ENCODE measurements at places on chromosomes 4 and X.

GRCh38 chrX:110791071-110791470, 4.5 kb downstream of the CHRDL1 start:
- DNase-seq = no peak

- DNase-seq = no peak
These were observed 28.9 kb downstream of the CASP3 start for GRCh38 chr4:184620212-184620867.

DNA sequence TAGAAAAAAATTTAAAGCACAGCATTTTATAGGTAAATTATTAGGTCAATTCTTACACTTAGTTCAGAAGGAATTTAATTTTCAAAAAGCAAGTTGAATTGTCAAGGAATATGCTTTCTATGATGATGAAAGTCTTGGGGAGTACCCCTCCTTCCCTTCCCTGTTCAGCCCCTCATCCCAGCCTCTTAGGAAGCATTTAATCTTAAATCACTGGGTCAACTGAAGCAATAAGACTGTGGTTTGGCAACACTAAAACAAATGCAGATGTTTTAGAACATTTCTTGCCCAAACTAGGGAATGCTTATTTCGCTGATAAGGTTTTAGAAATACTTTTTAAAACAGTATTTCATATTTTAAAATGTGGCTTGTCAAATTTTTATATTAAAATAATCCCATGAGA, 19.1 kb upstream of the ARSJ start:
- DNase-seq = no peak

DNA sequence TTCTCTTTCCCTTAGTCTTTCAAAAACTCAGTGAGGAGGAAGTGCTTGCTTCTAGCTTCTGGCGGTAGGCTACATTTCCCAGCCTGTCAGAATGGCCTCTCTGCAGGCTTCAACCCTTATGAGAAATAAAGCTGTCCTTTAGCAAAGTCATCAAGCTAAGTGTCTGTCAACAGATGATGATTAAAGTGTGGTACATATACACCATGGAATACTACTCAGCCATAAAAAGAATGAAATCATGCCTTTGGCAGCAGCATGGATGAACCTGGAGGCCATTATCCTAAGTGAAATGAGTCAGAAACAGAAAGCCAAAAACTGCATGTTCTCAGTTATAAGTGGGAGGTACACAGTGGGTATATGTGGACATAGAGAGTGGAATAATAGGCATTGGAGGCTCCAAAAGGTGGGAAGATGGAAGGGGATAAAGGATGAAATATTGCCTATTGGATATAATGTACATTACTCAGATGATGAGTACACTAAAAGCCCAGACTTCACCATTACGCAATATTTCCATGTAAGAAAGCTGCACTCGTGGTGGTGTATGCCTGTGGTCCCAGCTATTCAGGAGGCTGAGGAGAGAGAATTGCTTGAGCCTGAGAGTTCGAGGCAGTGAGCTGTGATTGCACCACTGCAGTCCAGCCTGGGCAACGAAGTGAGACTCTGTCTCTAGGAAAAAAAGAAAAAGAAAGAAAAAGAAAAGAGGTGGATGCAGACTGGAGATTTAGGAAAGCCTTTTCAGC, 7.9 kb downstream of the TRIM2 start:
- no peak for DNase-seq

DNA sequence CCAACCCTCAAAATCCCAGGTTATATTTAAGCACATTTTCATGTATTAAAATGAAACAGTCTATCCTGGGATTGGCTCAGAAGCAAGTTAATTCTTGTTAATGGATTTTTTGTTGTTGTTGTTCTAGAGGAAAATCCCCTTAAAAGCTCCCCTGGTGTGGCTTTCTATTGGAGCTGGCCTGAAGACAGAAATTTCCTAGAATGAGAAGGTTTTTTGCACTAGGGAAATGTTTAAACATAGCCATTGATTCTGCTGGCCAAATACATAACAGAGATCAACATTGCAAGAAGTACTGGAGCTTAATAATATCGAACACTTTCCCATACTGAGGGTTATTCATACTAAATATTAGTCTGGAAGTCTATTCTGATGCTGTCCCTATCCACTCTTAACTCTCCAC, 148.8 kb upstream of the PCDH18 start:
- DNase-seq = no peak

- DNase-seq = no peak
These were observed 156.2 kb downstream of the GABRB1 start for GRCh38 chr4:47187608-47188007.

DNA sequence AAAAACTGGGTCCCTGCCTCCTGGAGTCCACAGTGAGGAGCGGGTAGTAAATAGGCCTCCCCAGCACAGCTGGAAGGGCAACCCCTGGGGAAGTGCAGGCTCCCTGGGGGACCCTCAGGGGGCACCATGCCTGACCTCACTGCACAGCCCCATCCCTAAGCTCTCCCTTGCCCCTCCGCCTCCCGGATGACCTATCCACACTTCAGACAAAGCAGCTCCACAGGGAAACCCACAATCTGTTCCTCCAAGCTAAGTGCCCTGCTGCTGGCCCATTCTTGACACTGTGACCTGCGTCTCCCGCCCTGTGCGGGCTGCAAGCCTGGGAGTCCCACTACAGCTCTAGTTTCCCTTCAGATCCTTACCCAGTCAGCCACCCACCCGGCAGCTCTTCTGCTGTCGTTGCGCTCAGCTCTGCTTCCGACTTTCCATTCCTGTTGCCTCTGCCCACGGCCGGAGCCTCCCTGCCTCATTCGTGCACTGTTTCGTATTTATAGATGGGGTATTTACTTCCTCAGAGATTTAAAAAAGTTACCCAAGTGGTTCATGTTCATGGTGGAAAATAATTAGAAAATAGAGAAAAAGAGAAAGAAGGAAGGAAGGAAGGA, 47.0 kb upstream of the STOX2 start:
- DNase-seq = no peak

DNA sequence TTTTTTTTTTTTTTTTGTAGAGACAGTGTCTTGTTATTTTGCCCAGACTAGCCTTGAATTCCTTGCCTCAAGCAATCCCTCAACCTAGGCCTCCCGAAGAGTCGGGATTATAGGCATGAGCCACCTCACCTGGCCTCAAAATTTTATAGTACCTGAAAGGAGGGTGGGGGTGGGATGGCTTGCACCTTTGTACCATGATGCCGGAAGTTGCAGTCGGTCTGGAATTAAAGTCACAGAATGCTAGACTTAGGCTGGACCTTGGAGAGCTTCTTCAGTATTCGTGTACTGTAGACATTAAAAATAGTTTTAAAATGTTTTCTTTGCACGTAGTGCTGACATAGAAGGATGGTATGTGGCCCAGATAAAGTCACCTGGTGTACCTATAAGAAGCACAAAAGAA, 280.9 kb downstream of the STIM2 start:
- DNase-seq = no peak

DNA sequence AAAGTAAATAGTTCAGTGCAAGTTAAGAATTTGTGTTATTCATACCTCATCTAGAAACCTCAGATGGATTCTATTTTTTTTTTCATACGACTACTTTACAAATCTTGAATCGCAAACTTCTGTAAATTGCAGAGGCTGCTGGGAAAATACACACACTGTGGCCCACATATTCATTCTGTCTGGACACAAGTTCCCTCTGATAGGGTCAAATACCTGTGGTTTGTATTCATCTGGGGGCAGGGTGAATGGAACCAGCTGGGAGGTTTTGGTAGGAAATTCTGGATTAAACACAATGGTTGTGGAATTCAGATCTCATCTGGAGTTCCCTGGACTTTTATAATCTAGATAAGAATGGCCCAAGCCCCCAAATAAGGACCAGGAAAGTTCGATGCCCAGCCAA, 56.2 kb downstream of the SPATA18 start:
- DNase-seq = no peak

- no peak for DNase-seq
These were observed 359.3 kb upstream of the GALNT7 start for GRCh38 chr4:172809319-172809718.

- DNase-seq = no peak
These were observed 13.8 kb downstream of the AP1AR start for GRCh38 chr4:112245383-112245782.

- no peak for DNase-seq
These were observed 47.7 kb downstream of the HPGD start for GRCh38 chr4:174474457-174475075.

DNA sequence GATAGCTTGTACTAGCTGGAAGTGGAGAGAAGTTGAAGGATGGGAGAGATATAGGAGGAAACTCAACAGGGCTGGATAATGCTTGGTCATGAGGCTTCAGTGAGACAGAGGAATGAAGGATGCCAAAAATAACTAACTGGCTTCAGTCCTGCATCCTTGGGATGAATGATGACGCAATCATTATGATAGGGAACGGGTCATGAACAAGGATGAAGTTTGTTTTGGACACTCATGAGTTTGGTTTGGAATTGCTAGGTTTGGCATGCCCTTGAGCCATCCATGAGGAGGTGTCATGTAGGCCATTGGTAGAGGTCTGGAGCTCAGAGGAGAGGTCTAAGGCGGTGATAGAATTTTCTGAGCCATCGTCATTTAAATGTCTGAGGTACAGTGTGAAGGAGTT, 160.0 kb upstream of the NHS start:
- DNase-seq = no peak

GRCh38 chr4:187000281-187000680, 276.6 kb upstream of the FAT1 start:
- DNase-seq = no peak

GRCh38 chr4:39505581-39505980, 21.7 kb downstream of the UGDH start:
- no peak for DNase-seq

DNA sequence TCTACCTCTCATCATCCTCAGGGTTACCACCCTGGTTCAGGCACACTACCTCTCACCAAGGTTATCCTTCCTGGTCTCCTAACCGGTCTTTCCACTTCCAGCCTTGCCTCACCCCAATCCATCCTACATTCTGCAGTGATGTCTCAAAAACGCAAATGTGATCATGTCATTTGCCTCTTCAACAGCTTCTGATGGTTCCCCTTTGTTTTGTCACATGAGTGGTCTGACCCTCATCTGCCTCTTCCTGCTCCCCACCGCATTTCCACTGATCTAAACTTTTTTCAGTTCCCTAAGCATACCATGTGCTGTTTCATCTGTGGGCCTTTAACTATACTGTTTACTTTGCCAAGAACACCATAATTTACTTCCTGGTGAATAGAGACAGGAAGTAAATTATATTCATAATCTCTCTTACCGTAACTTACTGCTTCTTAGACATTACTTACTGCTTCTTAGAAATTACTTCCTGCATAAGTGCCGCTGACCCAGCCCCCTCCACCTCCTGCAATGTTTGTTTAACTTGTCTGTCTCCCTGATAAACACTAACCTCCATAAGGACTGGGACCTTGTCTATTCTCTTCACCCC, 27.1 kb upstream of the NSUN7 start:
- DNase-seq = no peak

- no peak for DNase-seq
These were observed 53.6 kb downstream of the GRK4 start for GRCh38 chr4:3016961-3017360.

GRCh38 chr4:102627831-102628523, 126.8 kb downstream of the NFKB1 start:
- no peak for DNase-seq

DNA sequence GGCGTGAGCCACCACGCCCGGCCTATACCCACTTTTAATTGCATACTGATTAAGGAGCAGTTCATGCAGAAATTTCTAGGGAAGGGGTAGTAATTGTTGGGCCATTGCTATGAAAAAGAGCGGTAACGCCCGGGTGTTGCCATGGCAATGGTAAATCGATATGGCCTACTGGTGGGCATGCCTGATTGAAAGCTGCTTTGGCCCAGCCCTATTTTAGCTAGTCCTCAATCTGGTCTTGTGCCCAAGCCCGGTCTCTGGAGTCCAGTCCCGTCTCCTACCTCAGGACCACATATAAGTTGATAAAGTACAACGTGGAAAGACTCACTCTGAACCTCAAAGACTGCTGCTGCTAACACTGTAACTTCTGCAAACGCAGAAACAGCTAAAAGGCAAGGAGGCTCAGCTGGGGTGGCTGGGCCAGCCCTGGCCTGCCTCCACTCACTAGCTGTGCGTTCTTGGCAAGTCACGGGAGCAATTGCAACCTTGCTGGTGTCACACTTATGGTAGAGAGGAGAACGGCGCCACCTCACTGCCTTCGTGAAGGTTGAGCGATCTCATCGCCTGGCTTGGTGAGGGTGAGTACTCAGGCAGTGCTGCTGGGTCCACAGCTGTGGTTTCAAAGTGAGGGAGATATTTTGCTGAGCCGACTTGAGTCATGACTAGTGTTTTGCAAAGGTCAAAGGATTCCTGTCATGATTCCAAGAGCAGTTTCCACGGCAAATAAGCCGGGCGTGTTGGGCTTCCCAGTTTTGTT, 57.0 kb upstream of the GRPEL1 start:
- no peak for DNase-seq

DNA sequence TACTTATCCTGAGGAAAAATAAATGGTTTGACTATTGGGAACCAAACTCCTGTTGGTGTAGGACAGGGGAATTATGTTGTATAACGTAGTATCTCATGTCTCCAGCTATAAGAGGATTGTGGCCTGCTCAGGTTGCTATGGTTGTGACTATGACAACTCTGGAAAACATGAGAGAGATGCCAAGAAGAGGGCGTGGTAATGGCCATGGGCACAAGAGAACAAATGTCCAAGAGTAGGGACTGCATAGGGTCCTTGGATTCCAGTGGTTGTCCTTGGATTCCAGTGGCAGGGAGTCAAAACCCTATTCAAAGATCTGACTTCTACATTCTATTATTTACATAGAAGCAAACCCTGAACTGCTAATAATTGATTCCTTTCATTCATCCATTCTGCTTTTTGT, 6.8 kb upstream of the MOB1B start:
- no peak for DNase-seq

- DNase-seq = no peak
These were observed 461.8 kb downstream of the PDHA2 start for GRCh38 chr4:96301715-96302114.

DNA sequence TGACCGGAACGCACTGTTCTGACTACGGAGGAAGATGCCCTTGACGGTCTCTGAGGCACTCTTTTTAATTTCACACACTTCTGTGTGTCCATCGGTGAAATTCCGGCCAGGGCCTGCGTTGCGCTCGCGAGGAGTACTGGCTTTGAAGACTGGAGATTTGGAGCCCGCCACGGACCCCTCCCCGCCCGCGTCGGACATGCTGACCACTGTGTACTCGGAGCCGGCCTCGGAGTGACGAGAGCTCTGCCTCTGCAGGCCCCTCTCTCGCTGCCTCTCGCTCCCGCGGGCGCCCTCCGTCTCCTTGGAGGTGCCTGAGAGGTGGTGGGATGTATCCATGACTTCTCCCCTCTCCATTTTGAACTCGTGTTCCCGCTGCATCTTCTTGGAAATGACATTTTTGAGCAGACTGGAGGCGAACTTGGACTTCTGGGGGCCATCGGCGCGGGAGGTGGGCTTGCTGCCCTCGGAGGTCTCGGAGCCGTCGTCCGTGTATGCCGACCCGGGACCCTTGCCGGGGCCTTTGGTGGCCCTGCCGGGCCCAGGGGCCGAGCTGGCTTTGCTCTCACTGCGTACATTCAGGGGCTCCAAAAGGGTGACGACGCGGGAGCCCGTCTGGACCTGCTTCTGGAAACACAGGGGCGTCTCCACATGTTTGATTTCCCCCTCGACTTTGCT, 5.7 kb downstream of the C4orf54 start:
- no peak for DNase-seq

Data from stimulated activated CD4-positive, alpha-beta T cell treated with anti-CD3 and anti-CD28 coated beads, TNF-alpha, amount 100 ng/mL, for 1 hour (primary cell).